Suppressor macrophage treated with lipopolysaccharide for 1 hour (primary cell): ENCODE measurements at places on chromosomes 7 and 10.
A peak's percentile ranks its signal among the peaks of the same experiment; 100 is the strongest.

DNA sequence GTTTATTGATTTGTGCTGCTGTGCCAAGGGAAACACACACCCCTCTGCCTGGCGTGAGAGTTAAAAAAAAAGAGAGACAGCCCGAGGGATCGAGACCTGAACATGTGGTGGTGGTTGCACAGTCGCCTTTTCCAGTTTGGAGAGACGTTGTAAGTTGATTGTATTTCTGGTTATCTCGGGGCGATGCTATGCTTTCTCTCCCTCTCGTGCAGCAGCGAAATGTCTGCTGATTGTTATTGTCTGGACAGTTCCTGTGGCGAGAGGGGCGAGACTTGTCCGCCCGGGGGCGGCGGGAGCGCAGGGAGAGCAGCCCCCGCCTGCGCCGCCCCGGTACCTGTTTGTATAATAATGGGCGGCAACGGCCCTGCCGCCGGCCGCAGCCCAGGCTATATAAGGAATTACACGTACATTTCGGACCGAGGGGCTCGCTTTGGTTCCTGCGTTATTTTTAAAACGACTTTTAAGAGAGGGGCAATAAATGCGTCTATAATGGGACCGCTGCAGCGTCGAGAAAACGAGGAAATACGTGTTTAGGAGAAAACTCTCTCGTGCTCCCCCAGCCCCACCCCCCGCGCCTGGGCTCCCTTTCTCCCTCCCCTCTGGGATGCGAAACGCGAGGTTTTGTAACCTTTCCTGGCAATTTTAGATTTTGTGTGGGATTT lies 1.7 kb downstream of the ZEB1 start:
- DNase-seq = no peak

- DNase-seq = no peak
These were observed 18.5 kb downstream of the DDIT4 start for GRCh38 chr10:72292223-72292691.

GRCh38 chr10:102627291-102627735 lies 17.0 kb upstream of the TRIM8 start:
- no peak for DNase-seq

GRCh38 chr10:129122846-129123245 lies 344.2 kb upstream of the MGMT start:
- no peak for DNase-seq

DNA sequence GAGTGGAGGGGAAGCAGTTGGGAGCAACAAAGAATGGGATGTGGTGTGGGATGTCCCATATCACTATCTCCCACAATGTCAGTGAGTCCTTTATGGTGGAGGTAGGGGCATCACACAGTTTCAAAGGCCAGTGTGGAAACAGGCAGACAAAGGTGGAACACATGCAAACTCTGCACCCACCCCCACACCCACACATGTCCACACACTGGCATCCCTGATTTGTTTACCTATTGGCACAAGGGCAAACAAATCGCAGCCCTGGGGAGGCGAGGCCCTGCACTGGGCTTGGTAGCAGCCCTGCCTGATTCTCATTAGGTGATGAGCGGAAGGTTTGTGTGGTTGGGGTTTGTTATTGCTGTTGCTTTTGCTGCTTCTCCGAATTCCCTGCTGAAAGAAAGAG lies 243.3 kb downstream of the GRID1 start:
- DNase-seq = no peak

DNA sequence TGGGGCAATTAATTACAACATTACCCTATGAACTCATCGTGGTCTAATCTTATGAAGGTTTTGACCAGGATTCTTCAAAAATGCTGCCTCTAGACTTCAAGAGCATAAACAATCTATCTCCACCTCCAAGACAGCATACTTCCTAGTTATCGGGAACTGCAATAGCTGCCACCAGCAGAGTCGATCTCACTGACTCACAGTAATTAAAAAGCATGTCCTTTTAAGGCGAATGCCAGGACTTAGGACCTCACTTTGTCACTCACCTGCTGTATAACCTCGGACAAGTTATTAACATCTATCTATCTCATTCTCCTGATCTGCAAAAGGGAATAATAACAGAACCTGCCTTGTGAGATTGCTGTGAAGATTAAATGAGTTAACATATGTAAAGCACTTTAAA lies 666.0 kb upstream of the COBL start:
- DNase-seq = no peak

GRCh38 chr7:6423942-6424701 lies 23.6 kb downstream of the DAGLB start:
- peak; percentile 92 for DNase-seq

DNA sequence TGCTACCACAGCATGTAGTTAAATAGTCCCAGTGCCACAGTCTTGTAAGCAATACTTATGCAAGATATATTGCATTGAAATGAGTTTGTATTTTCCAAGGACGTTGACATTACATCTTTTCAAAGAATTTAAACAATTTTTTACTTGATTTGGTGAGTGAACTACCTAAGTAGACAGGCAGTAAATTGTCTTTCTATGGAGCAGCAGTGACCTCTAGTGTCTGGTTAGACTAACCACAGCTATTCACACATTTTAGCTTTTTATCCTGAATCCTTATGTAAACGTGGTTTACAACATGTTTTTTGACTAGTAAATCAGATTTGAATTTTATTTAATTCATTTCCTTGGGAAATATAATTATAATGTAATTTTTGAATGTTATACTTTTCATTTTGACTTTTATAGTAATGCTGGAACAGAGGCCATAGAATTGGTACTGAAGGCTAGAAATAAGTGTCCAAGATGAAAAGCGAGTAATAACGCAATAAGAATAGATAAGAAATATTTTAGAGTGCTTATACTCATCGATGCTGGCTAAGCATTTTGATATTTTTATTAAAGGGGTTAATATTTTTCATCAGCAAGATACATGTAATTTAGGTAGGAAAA lies 5.6 kb downstream of the LRRTM3 start:
- DNase-seq = peak; percentile 64

GRCh38 chr10:122296363-122297120 lies 25.4 kb downstream of the BTBD16 start:
- no peak for DNase-seq

- peak; percentile 67 for DNase-seq
These were observed 76.3 kb downstream of the FOXL3 start for GRCh38 chr7:366161-366803.

GRCh38 chr10:31939797-31940708 lies 11.4 kb upstream of the ARHGAP12 start:
- no peak for DNase-seq

DNA sequence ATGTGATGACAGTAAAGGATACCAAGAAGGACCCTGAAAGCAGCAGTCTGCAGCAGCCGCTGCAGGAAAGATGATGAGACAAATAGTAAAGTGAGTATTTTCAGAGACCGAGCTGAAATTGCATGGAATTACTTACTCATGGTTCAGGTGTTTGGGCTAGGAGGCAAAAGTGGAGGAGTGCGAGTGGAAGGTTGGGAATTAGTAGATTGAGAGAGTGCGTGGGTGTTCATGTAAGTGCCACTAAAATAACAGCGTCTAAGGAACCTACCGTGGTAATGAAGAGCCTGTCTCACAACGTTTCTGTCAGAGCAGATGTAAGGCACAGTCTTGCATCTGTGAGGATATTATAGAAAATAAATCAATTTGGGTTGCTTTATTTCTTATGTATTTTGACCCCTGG lies 48.3 kb upstream of the FMC1 start:
- no peak for DNase-seq

DNA sequence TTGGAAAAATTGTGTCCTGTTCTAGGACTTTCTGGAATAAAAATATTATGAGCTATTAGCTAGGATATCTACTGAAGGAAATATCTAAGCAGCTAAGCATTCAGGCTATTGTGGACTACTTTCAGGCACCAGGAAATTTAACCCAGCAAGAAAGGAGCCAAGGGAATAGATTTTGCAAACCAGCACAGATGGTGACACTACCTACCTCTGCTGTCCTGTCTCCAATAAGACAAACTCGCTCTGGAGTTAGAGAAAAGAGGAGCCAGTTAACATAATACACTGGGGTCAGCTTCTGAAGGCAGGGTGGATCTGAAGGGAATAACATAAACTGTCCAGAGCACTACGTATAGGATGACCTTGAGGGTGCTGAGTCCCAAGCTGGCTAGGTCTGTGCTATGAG lies 223.7 kb upstream of the PRSS58 start:
- no peak for DNase-seq

DNA sequence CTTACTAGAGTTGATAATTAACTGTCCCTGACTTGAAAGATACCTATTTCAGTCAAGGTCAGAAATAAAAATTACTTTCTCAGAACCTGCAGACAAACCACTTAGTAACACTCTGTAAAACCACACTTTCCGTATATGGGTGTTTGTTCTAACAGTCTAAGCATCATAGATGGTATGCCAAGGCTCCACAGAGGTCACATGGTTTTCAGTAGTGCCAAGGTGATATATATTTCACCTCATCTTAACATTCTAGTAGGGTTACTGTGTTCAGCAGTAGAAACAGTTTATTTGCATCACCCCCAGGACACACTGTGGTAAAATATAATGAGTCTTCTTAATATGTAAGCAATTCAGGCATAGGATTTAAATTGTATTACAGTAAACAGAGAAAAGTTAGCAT lies 61.5 kb downstream of the KCND2 start:
- DNase-seq = no peak

GRCh38 chr10:132809232-132810140 lies 23.5 kb upstream of the NKX6-2 start:
- DNase-seq = no peak

DNA sequence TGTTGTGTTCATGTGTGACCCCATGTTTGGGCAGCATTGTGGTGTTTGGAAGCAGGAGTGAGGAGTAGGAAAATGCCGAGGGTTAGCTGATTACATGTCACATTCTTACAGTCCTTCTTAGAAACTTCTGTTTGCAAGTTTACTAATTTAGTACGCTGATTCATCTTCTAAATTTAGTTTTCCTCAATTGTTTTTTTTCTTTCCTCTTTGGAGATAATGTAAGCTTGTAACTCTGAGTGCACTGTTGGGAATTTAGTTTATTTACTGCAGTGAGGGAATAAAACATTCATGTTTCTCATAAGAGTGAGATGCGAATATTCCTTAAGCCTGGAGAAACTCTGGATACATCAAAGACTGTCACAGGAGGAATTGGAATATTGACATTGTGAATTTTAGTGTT lies 135.0 kb downstream of the NT5C2 start:
- DNase-seq = no peak

DNA sequence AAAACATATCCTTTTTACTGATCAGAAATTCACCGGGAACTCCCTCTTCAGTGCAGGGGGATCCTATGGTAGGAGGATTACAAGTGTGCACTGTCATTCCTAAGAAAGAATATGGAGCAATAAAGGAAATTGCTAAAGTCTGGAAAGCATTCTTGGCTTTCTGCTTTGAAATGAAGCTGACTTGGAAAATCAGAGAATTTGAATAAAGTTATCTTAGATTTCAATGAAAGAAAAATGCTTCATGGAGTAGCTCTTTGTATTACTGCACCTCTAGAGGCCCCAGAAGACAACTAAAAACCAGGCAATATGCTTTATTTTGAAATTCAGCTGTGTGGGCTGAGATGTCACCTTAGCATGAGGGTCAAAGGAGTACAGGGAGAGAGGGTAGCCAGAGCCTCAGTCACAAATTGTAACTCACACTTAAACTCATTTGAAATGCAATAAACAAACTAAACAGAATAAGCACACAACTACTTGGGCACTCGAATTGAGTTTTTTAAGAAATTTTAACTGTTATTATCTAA lies 102.5 kb downstream of the IMMP2L start:
- DNase-seq = peak; percentile 7

DNA sequence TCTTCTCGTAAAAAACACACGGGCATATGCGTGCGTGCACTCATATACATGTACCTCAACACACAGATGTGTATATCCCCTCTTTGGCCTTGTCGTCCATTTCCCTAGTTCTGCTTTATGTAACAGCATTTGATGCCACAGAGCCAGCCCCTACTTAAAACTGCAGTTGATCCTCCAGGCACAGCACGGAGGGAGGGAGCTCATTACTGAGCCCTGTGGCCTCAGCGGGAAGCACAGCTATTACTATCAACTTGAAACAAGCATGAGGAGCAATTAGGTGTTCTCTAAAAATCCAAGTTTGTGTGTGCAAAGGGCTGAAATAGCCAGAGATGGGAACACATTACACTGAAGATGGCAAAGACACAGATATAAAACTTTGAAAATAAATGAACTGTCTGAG lies 580.9 kb downstream of the GLRX3 start:
- no peak for DNase-seq

DNA sequence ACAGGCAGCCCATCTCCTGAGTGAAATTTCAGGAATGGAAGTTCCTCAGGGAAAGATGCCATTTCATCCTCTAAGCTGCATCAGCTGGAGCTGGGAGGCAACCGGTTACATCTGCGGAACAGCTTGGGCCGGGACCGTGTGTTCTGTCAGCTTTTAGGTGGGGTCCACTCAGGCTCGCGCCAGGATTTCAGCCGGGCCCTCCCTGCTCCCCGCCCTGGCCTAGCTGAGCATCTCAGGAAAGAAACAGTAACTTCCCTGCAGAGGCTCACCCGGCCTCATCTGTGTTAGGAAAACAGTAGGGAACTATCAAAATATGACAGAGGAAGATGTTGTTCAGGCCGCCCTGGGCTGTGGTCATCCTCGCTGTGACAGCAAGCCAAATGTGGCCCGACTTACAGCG lies 110.4 kb downstream of the TRIL start:
- no peak for DNase-seq

DNA sequence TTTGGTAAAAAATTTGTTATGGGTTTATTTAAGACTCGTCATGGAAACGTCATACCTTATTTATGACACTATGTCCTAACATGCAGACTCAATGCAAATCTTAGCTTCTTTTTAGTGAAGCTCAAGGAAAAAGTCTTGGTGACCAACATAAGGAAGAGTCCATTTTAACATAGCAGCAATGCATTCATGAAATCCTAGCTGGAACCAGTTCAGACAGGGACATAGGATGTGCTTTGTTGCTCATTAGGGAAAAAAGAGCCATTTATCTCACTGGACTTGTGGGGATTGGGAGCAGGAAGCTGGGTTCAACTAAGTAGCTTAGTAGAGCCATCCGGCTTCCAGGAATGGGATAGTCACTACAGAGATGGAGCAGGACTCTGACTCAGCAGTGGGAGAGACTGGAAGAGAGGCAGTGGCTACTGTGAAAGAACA lies 100.7 kb upstream of the DKK1 start:
- DNase-seq = no peak

DNA sequence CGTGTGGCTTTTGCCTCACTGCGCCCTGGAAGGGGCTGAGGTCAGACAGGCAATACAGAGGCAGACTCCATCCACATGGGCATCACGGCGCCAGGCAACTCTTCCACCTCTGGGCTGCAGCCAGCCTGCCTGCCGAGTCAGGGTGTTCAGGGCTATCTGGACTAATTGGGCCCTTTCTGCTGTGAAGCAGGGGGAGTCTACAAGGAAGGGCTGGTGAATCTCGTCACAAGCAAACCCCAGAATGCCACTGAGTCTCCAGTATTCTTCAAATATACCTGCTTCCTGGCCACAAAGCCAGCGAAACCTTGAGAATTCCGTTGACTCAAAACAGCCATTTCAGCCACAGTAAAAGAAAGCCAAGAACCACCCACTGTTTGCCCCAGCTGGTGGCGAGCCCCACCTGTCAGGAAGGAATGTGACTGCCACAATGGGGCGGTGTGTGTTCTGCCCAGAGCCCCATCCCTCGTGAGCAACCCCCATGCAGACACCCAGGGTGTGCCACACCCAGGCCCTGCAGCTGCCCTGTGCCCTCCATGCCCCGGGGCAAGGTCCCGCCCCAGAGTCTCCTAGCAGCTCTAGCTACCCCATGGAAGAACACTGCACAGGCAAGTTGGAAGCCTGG lies 117.3 kb downstream of the FAM53B start:
- no peak for DNase-seq

GRCh38 chr7:148729984-148730733 lies 31.5 kb downstream of the CUL1 start:
- no peak for DNase-seq

GRCh38 chr7:86706406-86706805 lies 62.7 kb downstream of the GRM3 start:
- DNase-seq = no peak
